ENCODE measurements at places on chromosomes 1 and 21.

- DNase-seq, result no peak
Measured at GRCh38 chr1:17581389-17582123, 42.1 kb downstream of the ARHGEF10L start.

GRCh38 chr1:195714248-195714647 lies 894.0 kb downstream of the KCNT2 start:
- DNase-seq, result no peak

- DNase-seq, result no peak
Measured at GRCh38 chr1:65595724-65596123, 175.3 kb downstream of the LEPR start.

- no peak for DNase-seq
Measured at GRCh38 chr1:69568421-69569174, 876 bp downstream of the LRRC7 start.

DNA sequence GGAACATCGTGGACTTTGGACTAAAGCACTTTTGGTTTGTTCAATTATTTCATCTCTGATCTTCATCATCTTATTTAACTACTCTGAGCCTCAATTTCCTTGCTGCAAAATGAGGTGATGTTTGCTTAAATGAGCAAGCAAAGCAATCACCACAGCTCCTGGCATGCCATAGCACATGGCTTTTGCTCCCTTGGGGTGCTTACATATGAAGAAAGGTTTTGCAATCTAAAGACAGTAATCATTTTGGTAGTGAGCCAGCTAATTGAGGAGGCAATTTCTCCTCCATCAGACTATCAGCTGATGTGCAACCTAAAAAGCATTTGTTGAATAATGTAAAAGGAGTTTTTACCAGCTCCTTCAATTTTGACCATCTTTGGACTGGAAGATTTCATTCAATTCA lies 68.8 kb upstream of the KCNJ15 start:
- no peak for DNase-seq

DNA sequence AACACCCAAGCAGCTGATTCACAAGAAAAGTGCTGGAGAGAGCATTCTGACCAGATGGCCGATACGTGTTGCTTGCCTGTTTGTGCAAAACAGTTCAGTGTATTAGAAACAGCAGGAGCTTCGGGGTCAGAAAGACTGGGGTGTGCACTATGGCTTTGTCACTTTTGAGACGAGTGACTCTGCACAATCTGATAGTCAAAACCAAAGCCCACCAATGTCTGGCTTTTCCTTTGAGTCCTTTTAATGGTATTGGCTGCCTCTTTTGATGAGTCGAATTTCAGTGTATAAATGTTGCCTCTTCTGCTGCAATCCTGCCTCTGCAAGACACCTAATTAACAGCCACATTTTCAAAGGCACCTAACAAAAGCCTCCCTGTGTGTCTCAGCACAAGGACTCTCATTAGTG lies 444.6 kb downstream of the AJAP1 start:
- DNase-seq, result no peak

DNA sequence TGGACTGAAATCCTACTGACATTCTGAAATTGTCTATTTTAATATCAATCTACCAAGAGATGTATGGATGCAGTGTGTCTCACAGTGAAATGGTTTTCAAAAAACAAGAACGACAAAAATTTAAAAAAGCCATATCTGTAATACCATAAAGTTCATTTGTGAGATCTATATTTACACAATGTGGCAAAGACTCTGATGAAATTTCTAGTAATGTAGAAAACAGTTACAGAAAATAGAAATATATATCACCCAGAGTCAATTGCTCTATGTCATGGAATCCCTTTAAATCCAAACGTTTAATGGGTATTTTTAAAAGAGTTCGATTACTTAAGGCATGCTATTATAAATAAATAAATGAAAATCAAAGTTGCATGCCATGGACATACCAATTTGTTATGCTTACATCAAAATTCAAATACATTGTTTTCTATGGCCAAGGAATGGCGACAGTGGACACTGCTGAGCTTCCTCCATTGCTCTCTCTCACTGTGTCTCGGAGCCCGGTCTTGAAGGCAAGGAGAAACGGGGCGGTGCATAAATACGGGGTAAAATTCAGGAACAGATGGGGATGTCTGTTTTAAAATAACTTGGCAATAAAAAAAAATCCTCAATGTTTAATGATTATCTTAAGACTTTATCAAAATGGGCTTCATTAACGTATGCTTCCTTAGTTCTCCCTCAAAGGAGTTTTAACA lies 37.0 kb upstream of the SAMSN1 start:
- no peak for DNase-seq

DNA sequence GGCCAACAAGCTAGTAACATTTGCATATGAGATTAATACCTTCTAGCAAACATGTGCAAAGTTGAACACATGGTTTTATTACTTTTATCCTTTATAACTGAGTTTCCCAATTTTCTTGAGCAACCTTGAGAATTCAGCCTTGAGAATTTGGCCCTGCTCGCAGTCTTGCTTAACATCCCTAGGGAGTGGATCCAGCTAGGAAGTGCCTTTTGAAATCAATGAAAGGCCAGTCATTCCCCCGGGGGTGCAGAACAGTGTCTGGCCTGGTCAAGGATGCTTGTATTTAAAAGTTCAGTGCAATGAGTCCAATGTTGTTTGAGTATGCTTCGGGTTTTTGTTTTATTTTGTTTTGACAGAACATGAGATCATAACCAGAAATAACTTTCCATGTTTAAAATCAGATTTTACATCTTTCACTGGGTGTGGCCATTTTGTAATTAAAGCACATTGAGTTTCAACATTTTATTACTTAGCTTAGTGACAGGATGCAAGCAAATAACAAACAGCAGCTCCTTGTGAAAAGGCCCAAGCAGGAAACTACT lies 16.7 kb downstream of the PALMD start:
- no peak for DNase-seq

DNA sequence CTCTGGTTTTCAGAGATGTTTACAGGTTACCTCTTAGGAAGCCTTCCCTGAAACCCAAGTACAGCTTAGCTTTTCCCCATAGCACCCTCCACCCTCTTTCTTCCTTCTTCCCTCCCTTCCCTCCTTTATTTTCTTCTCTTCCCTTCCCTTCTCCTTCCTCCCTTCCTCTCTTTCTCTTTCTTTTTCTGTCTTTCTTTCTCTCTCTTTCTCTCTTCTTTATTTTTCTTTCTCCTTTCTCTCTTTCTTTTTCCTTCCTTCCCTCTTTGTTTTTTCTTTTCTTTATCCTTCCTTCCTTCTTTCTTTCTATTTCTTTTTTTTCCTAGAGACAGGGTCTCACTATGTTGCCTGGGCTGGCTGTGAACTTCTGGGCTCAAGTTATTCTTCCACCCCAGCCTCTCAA lies 231.6 kb downstream of the SLC35F3 start:
- DNase-seq, result no peak

- no peak for DNase-seq
Measured at GRCh38 chr1:10651389-10651766, 145.1 kb downstream of the CASZ1 start.

GRCh38 chr1:235649368-235650163 lies at the start of gene GNG4:
Gene GNG4, minus strand, starts transcription at chr1:235649784. Its CDS starts 65,946 bp downstream, at chr1:235583838.
- DNase-seq, result no peak

DNA sequence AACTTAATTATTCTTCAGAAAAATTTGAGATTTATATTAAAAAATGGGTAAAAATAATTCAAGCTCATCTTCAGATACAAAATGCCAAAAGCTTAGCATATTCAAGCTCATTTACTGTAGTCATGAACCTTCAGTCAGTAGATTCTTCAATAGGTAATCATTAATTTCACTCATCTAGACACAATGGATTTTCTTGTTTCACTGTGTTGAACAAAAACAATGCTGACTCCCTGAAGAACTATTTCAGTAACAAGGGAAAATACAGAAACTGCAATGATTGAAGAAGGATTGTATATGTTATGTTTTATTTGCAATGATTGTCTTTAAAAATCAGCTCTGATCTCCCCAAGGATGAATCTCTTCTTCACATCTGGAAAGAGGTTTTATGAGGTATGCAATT lies 9.2 kb upstream of the HOOK1 start:
- DNase-seq, result peak; percentile 86

- no peak for DNase-seq
Measured at GRCh38 chr21:45869121-45870007, 112.2 kb upstream of the COL6A1 start.

- peak; percentile 78 for DNase-seq
Measured at GRCh38 chr1:14976256-14976655, 177.3 kb upstream of the TMEM51 start.

- peak; percentile 34 for DNase-seq
Measured at GRCh38 chr1:3369446-3370076, 84.9 kb upstream of the ARHGEF16 start.

DNA sequence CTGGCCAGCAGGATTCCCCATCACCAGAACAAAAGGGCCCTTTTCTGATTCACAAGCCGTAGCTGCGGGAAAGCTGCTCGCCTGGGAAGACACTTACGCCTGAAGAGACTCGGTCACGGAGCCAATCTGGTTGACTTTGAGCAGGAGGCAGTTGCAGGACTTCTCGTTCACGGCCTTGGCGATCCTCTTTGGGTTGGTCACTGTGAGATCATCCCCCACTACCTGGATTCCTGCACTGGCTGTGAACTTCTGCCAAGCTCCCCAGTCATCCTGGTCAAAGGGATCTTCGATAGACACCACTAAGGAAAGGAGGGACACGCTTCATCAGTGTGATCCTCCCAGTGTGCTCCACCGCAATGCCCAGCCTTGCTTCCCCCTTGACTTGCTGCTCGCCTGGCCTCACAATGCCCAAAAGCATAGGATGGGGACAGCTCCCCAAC lies 14.7 kb downstream of the ENO1 start:
- DNase-seq, result no peak

- DNase-seq, result no peak
Measured at GRCh38 chr21:41217671-41218385, 49.9 kb downstream of the BACE2 start.

DNA sequence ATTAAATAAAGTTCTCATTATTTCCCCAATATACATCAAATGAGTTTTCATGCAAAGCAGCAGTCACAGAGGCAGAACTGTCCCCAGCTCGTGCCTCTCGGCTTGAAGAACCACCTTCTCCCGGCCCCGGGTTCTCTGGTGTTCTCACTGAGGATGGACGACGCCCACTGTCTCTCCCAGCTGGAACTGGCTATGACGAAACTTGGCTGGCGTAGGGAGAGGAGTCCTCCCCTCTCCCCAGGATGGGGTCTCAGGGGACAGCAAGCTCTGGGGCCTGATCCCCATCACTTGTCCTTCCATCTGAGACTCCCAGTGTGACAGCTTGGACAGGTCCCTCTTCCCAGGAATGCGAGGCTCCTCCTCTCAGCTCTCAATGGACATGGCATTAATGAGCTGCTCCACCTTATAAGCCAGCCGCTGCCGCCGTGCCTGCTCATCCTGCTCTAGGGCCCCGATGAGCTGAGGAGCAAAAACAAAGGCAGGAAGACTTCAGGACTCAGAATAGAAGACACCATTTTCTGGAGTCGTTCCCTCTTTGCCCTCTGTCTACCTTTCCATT lies 116.0 kb upstream of the CD34 start:
- no peak for DNase-seq

GRCh38 chr1:53982034-53982762 lies 35.8 kb downstream of the LDLRAD1 start:
- peak; percentile 30 for DNase-seq

GRCh38 chr1:58850636-58851035 lies 66.8 kb upstream of the JUN start:
- no peak for DNase-seq

GRCh38 chr1:40257313-40257687 lies 736 bp upstream of the ZMPSTE24 start:
- peak; percentile 71 for DNase-seq

DNA sequence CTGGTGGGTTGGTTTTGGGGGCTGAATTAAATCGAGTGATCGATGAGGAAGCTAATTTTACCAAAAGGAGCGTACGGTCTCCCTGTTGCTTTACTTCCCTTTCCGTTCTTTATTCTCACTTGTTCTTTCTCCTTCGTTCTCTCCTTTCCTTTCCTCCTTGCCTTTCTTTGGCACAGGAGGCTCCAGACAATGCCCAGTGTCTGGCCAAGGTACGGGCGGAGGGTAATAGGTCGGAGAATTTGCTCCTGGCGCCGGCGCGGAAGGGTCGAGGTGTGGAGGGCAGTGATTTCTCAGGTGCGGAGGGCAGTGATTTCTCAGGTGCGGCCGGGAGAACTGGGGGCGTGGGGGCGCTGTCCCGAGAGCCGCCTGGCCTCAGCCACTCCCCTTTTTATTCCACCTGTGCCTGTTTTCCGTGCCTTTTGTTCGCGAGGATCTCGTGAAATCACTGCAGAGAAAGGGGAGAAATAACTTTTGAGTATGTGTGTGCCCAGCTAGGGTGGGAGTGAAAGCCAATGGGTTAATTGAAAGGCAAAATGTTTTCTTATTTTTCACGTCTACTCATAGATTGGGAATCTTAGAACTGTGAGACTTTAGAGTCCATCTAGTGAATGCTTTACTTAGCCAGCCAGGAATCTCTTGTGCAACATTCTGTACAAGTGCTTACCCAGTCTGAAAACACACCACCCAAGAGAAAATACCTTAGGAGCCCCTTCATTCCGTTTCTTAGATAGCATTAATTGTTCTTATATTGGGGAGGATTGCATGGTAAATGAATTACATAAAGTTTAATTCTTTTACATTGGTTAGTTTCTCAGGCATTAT lies 1.3 kb downstream of the FNBP1L start:
- DNase-seq, result peak; percentile 93

DNA sequence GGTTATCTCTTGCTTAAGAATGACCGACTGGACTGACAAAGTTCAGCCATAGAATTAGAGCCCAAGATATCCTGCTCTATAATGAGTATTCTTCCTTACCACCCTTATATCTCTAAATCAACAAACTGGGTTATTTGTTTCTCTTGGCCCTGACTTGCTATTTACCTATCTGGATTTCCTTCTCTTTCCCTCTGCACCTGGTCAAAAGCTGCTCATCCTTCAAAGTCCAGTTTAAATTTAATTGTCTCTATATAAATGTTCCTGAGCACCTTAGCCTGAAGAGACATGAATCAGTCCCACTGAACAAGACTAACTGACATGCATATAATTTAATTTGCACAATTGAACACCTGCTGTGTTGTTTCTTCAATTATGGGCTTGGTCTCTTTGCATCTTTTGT lies 127.1 kb upstream of the KCNJ15 start:
- no peak for DNase-seq

GRCh38 chr1:212587888-212588510 lies 20.6 kb upstream of the ATF3 start:
- no peak for DNase-seq

- no peak for DNase-seq
Measured at GRCh38 chr1:212118872-212119260, 83.3 kb downstream of the DTL start.

DNA sequence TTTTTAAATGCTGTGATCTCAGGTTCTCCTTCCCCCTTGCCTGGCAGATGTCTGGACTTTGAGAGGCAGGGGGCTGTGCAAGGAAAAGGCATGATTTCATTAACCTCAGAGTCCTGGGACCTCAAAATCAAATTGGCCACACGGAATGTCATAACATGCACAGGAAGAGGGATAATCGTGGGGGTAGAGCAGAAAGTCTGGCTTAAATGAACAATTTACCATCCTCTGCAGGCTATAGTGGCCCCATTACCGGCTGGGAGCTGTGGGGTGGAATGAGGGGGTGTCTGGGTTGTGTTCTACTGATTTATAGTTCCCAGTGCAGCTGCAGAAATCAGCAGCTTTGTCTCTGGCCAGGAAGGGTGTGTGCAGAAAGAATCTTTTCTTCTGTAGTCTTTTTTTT lies 10.8 kb downstream of the OPRD1 start:
- DNase-seq, result no peak

- no peak for DNase-seq
Measured at GRCh38 chr21:35987475-35987874, 72.9 kb downstream of the SETD4 start.

GRCh38 chr1:211634461-211634860 lies 41.0 kb downstream of the NEK2 start:
- DNase-seq, result no peak

GRCh38 chr1:45332346-45332720 lies 5.6 kb downstream of the HPDL start:
- DNase-seq, result no peak

GRCh38 chr1:223712850-223713474 lies 623 bp downstream of the CAPN2 start:
- DNase-seq, result no peak
